Esophagus squamous epithelium (tissue), 5 donors: ENCODE measurements at places on chromosomes 5 and 9.

GRCh38 chr5:148625250-148625649 lies 29.1 kb downstream of the HTR4 start:
- DNase-seq = no peak

DNA sequence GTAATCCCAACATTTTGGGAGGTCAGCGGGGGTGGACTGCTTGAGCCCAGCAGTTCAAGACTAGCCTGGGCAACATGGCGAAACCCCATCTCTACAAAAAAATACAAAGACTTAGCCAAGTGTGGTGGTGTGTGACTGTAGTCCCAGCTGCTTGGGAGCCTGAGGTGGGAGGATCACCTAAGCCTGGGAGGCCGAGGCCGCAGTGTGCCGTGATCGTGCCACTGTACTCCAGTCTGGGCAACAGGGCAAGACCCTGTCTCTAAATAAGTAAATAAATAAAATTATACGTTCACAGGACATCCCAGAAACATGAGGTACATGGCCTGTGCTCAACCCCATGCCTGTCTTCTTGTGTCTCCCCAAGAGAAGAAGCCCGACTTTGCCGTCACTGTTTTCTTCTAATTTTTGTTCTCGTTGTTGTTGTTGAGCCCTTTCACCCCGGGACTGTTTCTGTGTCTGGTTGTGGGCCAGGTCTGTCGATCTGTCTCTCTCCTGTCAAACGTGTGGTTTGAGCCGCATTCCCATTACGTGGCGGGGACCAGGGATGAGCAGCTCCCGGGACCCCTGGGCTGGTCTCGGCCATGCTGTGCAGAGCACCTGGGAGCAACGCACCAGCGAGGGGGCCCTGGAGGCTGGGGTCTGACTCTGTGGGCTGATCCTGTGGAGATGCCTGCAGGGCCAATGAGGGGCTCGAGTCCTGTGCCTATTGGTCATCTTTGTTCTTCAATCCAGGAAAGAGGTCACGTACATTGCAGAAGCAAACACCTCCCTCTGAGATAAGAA lies 32.2 kb downstream of the NACC2 start:
- no peak for DNase-seq

DNA sequence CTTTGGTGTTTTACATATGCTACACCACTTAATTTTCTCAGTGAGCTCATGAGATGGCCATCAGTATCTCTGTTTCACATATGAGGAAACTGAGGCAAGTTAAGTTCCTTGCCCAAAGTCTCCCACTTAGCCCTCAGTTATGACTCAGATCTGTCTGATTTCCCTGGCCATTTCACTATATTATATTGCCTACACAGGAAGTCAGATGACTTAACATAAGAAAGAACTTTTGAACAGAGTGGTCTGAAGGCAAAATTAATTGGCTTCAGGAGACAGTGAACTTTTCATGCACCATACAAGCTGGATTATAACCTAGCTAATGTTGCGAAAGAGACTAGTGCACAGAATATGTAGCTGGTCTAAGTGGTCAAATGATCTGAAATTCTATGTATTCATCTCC lies 221.6 kb downstream of the NFIB start:
- no peak for DNase-seq

- DNase-seq = no peak
These were observed 33.9 kb upstream of the GABBR2 start for GRCh38 chr9:98742325-98743280.

- DNase-seq = no peak
These were observed 85.2 kb upstream of the HTR4 start for GRCh38 chr5:148739524-148739923.

DNA sequence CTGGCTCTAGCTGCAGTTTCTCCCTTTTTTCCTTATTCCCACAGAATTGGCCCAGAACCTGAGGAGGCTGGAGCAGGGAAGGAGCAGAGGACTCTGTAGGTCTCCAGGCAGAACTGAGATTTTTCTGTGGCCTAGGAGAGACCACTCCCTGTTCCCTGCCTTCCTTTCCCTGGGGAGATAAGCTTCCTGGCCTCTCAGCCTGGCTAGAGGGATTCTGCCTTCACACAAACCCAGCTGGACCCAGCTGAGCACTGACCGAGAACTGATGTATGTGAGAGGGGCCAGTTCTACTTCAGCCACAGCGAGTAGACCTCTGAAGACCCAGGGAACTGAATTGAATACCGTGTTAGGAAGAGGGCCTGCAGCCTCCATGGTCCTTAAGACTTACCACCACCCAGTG lies 48.0 kb downstream of the RUSC2 start:
- no peak for DNase-seq

GRCh38 chr5:73672132-73672531 lies 46.1 kb downstream of the ARHGEF28 start:
- no peak for DNase-seq

DNA sequence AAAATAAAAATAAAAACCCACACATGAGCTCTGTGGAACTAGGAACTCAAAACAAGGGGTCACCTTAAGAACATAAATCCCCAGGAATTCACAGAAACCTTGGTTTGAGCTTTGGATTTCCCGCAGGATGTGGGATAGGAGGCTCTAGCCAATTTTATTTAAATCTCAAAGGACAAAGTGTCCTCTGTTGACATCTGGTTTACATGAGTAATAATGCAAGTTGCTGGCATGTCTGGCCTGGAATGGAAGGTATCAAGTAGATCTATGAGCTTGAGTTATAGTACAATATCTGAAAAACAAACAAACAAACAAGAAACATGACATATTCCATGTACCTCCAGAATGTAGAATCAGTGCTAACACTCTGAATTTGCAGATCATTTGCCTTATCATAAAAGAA lies 94.2 kb upstream of the SLIT3 start:
- DNase-seq = no peak

DNA sequence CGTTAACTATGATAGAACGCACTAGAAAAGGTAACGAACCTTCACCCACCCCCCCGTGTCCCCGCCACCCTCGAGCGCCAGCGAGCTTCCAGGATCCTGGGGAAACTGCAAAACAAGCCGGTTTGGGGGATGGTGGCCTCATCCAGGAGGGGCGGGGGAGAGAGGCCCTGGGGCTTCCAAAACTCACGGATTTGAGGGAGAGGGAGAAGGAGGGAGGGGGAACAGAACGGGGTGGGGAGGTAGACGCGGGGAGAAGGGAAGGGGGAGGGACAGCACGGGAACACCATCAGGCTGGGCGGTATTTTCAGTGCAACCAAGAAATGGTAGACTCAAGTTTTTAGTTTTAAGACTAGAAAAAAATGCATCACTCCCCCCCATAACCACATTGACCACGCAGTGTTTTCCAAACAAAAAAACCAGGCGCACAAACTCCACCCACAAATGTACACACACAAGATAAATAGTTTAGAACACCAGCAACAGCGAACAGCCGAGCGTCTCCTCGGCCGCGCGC lies 1.4 kb downstream of the NRARP start:
- no peak for DNase-seq

- no peak for DNase-seq
These were observed 2.0 kb downstream of the LARP1 start for GRCh38 chr5:154756868-154757813.

DNA sequence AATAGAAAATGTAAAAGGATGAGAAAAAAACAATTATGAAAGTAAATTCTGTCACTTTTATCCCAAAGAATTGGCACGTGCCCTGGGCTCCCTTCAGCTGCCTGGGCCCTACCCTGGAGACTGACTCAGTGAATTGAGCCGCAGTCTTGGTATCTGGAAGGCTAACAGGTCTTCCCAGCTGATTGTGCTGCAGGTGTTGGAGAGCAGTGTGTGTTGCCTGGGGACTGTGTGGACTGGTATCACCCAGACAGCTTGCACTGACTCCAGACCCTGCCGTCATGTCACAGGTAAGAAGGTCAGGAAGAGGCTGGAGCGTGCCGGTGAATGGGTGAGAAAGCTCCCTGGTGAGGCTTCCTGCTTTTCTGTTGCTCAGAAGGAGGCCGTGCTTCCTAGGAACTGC lies 83.3 kb downstream of the AOPEP start:
- no peak for DNase-seq

DNA sequence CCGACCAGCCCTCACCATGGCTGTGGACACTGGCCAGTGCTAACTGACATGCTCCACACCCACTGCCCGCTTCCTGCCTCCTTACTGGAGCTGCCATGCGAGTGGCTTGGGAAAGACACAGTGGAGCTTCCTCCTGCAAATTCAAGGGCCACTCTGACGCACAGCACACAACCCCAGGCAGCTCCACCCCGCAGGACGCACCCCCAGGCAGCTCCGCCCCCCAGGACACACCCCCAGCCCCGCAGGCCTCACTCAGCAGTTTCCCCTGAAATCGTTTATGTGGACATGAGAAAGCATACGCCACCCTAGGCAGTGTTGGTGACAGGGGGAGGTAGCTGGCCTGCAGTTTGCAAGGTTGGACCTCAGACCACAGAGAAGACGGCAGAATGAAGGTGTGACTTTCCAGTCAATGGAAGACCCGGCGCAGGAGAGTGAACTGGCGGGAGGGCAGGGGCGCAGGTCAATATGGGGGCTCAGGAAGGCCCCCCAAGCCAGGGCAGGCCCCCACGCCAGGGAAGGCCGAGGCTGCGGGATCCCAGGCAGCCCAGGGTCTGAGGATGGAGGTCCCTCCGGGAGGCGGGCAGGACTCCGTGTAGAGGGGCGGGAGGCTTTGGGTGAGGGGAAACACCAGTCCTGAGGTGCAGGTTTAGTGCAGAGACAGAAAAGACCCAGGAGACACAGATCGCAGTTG lies 21.6 kb downstream of the LPCAT1 start:
- peak; percentile 10 for DNase-seq

- DNase-seq = no peak
These were observed 196.8 kb upstream of the TRIM32 start for GRCh38 chr9:116490321-116490720.

GRCh38 chr5:130678637-130679036 lies 486.4 kb downstream of the HINT1 start:
- DNase-seq = no peak

DNA sequence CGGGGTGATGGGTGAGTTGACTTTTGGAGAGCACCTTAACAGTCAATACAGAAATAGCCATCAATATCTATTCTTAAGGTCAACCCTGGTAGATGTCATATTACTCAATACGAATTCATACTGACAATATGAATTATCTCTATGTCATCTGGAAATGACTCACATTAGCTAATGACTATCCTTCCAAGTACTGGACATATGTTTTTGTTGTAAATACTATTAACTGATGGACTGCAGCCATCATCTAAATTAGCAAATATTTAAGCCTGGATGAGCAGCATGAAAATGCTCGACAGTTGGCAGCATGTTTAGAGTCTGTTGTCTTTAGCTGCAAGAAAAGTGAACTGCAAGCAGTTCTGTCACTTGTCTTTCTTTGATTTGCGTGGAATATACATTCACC lies 19.6 kb upstream of the ISOC1 start:
- DNase-seq = no peak

GRCh38 chr9:134502809-134503211 lies 138.8 kb upstream of the COL5A1 start:
- no peak for DNase-seq

DNA sequence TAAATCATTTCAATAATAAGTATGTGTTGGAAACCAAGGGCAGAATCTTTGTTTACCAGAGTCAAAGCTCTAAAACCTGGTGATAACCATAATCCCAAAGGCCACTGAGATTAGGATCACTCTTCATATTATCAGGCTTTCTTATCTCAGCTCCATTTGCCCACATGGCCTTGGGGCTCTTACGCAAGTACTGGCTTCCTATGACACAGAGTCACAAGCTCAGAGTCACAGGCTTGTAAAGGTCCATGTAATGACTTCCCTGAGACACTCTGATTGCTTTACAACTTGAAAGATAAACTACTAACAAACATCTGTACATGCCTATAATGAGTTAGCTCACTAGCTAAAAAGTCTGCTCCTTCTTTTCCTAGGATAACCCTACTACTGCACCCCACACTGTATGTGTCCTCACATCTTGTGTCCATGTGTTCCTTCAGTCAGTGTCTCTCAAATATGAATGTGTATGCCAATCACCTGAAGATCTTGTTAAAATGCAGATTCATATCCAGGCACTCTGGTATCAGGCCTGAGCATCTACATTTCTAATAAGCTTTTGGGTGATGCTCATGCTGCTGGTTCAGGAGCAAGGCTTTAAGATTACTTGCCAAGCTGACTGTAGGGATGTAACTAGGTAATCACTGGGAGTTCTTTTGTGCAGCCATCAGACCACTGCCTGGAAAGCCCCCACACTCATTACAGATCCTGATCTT lies 28.4 kb downstream of the SEMA6A start:
- no peak for DNase-seq

- DNase-seq = no peak
These were observed 220.0 kb upstream of the NR4A3 start for GRCh38 chr9:99601571-99602111.

DNA sequence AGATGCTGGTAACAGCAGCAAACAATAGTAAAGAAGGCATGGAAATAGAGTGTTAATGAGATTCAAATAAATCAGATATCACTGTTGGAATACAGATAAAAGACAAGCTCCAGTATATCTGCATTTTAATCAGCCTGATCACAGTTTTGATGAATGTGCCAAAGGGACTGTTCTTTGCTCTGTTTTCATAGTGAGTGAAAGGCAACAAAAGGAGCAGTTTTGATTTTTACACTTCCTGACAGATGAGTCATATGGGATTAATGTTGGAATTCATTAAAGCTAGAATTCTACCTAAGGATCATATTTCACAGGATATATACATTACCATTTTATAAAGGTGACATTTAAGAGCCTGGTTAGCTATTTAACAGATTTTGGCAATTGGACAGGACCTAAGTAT lies 743.3 kb upstream of the PTPRD start:
- no peak for DNase-seq

DNA sequence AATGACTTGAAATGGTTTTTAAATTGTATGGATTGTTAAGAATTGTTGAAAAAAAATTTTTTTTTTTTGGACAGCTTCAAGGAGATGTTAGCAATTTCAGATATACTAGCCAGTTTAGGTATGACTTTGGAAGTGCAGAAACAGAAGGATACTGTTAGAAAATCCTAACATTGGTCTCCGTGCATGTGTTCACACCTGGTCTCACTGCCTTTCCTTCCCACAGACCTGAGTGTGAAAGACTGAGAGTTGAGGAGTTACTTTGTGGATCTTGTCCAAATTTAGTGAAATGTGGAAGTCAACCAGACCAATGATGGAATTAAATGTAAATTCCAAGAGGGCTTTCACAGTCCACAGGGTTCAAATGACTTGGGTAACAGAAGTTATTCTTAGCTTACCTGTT lies 102.3 kb downstream of the GDA start:
- no peak for DNase-seq

DNA sequence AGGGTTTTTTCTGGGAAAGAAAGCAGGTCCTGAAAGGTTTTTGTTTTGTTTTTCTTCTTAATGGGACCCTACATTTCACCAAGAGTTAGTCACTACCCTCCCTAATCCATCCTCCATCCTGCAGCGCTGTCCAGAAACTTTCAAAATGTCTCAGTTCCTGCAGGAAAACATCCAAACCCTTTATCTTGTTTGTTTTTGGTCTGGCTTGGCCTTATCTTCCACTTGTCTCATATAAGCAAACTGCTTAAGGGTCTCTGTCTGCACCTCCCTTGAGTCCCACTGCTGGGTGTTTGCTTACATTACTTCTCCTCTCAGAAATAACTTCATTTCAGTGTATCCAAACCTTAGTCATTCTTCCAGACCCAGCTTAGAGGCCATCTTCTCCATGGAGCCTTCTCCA lies 11.0 kb upstream of the TRAF1 start:
- no peak for DNase-seq

- no peak for DNase-seq
These were observed 164.8 kb downstream of the HSD17B3 start for GRCh38 chr9:96136992-96137670.
